Lower lobe of right lung (tissue), 2 donors: ENCODE measurements at places on chromosomes 11 and 22. TPM values are rescaled to one million over a fixed set of nuclear protein-coding genes. Genes with fewer than 3 reads are reported as not detected.

- H3K4me3 ChIP-seq, result no peak overlapping the region
- H3K27me3 ChIP-seq, result no peaks in the 10 kb centered on the region
- H3K4me1 ChIP-seq, result no peaks in the 10 kb centered on the region
- H3K36me3 ChIP-seq, result no peaks in the 10 kb centered on the region
- H3K27ac ChIP-seq, result no peak overlapping the region
Measured at GRCh38 chr11:32259641-32260081, 168.8 kb downstream of the RCN1 start.

GRCh38 chr11:107293677-107294344 lies 163.8 kb downstream of the CWF19L2 start:
- no peaks in the 10 kb centered on the region for H3K4me1 ChIP-seq
- H3K36me3 ChIP-seq, result no peaks in the 10 kb centered on the region
- no peak overlapping the region for H3K4me3 ChIP-seq

GRCh38 chr11:61487342-61488025 lies 21.1 kb upstream of the LRRC10B start:
- H3K36me3 ChIP-seq, result no peaks in the 10 kb centered on the region
- peaks cover under 1% of the 10 kb centered on the region for H3K27me3 ChIP-seq
- no peak overlapping the region for H3K4me3 ChIP-seq
- no peak overlapping the region for H3K27ac ChIP-seq

- no peaks in the 10 kb centered on the region for H3K36me3 ChIP-seq
- DNase-seq, result peak; percentile 83
- H3K4me1 ChIP-seq, result peaks cover 22% of the 10 kb centered on the region
Measured at GRCh38 chr11:9003573-9004182, at the start of gene NRIP3. Gene NRIP3, minus strand, starts transcription at chr11:9004001. Its CDS starts 66 bp downstream, at chr11:9003935.

DNA sequence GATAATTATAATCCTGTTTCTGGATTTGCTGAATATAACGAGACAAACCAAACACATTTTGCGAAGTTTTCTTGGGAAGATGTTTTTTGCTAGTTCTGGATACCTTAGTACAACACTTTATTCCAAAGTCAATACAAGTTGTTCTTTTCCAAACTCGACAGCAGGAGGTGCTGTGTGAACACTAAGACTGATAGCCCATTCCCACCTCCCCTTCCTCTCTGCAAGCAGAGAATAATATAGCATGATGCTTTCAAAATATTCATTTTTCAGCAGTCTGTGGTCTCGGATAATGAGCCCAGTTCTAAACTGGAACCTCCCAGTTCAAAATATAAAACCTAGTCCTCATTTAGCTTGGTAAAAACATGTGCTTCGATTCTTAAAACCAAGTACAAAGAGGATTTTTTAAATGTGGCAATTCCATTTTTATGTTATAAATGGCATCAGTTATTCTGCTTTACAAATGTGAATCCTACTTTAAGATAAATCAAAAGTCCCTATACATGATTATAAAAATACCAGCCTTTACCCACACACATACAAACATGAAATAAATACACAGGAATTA lies 129.1 kb downstream of the DCDC1 start:
- H3K4me3 ChIP-seq, result no peak overlapping the region
- DNase-seq, result no peak
- H3K27me3 ChIP-seq, result no peaks in the 10 kb centered on the region
- no peaks in the 10 kb centered on the region for H3K36me3 ChIP-seq
- no peaks in the 10 kb centered on the region for H3K4me1 ChIP-seq
- no peak overlapping the region for H3K27ac ChIP-seq

- H3K36me3 ChIP-seq, result peaks cover 43% of the 10 kb centered on the region
- no peaks in the 10 kb centered on the region for H3K27me3 ChIP-seq
- no peak for DNase-seq
- peaks cover 3% of the 10 kb centered on the region for H3K4me1 ChIP-seq
- no peak overlapping the region for H3K4me3 ChIP-seq
- no peak overlapping the region for H3K27ac ChIP-seq
Measured at GRCh38 chr11:9726321-9727022, 62.6 kb downstream of the SWAP70 start.

DNA sequence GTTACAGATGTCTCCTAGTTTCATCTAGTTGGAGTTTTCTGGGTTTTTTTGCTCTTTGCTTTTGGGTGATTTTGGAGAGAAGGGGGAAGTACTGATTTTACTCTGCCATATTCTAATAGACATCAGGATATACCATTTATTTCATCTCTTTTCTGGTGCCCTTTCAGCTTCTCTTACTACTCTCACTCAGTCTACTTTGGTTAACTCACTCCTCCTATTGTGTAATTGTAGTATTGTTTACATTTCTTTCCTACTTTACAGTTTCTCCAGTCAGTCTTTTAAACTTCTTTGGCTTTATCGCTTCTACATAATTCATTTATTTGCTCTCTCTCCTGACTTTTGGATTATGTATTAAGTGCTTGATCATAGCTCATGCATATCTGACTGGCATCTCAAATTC lies 6.5 kb downstream of the ANKRD42 start:
- DNase-seq, result no peak
- H3K4me3 ChIP-seq, result no peak overlapping the region
- H3K36me3 ChIP-seq, result peaks cover 20% of the 10 kb centered on the region
- no peak overlapping the region for H3K27ac ChIP-seq
- H3K27me3 ChIP-seq, result no peaks in the 10 kb centered on the region

GRCh38 chr22:26828311-26828710 lies 170.9 kb downstream of the MIAT start:
- no peaks in the 10 kb centered on the region for H3K36me3 ChIP-seq
- no peak for DNase-seq
- no peak overlapping the region for H3K27ac ChIP-seq
- H3K27me3 ChIP-seq, result no peaks in the 10 kb centered on the region
- H3K4me3 ChIP-seq, result no peak overlapping the region
- no peaks in the 10 kb centered on the region for H3K4me1 ChIP-seq

- peak overlapping the region; percentile 99 for H3K27ac ChIP-seq
- H3K27me3 ChIP-seq, result no peaks in the 10 kb centered on the region
- H3K36me3 ChIP-seq, result no peaks in the 10 kb centered on the region
- peaks cover 93% of the 10 kb centered on the region for H3K4me1 ChIP-seq
- no peak for DNase-seq
- H3K4me3 ChIP-seq, result no peak overlapping the region
Measured at GRCh38 chr11:65489706-65490320, 9.0 kb upstream of the MALAT1 start.

GRCh38 chr22:46545086-46545792 lies 7.8 kb upstream of the CELSR1 start:
- no peak overlapping the region for H3K4me3 ChIP-seq
- peaks cover 52% of the 10 kb centered on the region for H3K4me1 ChIP-seq
- no peaks in the 10 kb centered on the region for H3K36me3 ChIP-seq
- peaks cover 5% of the 10 kb centered on the region for H3K27me3 ChIP-seq
- H3K27ac ChIP-seq, result no peak overlapping the region

DNA sequence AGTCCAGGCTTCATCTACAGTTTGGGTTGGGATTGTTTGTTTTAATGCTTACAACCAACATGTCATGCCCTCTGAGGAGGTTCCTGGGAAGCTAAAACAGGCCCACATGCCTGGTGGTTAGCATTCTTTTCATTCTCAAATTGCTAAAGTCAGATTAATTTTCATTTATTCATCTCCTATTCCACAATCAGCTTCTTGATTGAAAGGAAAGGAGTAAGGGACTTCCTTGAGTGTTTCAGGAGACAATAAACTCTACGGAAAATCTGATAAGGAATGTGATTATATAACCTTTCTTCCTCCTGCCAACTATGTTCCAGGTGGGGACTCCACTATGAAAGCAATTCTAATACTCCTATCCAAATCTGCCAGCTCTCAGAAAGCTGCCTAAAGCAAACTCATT lies 30.8 kb downstream of the MRTFA start:
- no peaks in the 10 kb centered on the region for H3K27me3 ChIP-seq
- H3K4me3 ChIP-seq, result no peak overlapping the region
- no peaks in the 10 kb centered on the region for H3K36me3 ChIP-seq
- DNase-seq, result no peak
- peaks cover 37% of the 10 kb centered on the region for H3K4me1 ChIP-seq
- no peak overlapping the region for H3K27ac ChIP-seq

GRCh38 chr11:104322696-104323095 lies 158.7 kb upstream of the PDGFD start:
- no peaks in the 10 kb centered on the region for H3K4me1 ChIP-seq
- H3K27me3 ChIP-seq, result no peaks in the 10 kb centered on the region
- no peak for DNase-seq
- H3K36me3 ChIP-seq, result no peaks in the 10 kb centered on the region
- H3K27ac ChIP-seq, result no peak overlapping the region

GRCh38 chr11:123187665-123188507 lies 7.2 kb downstream of the CLMP start:
- no peak for DNase-seq
- no peak overlapping the region for H3K27ac ChIP-seq
- H3K4me3 ChIP-seq, result no peak overlapping the region
- H3K27me3 ChIP-seq, result peaks cover 17% of the 10 kb centered on the region
- H3K4me1 ChIP-seq, result no peaks in the 10 kb centered on the region

DNA sequence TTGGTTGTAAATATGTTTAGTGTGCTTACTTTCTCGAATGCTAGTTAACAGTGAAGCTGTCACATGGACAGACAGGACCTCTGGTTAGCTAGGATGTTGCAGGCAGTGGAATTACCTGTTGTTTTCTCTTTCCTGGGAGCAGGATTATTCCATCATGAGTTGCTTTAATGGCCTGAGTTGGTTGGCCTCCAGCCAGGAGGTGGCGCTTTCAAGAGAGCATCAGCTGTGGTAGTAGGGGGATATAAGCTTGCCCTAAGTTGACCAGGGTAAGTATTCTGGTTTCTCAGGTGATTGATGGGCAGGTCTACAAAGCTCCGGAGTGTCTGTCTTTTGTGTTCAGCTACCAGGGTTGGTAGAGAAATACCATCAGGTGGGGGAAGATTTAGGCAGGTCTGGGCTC lies 43.5 kb downstream of the NELL1 start:
- no peaks in the 10 kb centered on the region for H3K27me3 ChIP-seq
- H3K36me3 ChIP-seq, result no peaks in the 10 kb centered on the region
- no peaks in the 10 kb centered on the region for H3K4me1 ChIP-seq
- no peak overlapping the region for H3K4me3 ChIP-seq

DNA sequence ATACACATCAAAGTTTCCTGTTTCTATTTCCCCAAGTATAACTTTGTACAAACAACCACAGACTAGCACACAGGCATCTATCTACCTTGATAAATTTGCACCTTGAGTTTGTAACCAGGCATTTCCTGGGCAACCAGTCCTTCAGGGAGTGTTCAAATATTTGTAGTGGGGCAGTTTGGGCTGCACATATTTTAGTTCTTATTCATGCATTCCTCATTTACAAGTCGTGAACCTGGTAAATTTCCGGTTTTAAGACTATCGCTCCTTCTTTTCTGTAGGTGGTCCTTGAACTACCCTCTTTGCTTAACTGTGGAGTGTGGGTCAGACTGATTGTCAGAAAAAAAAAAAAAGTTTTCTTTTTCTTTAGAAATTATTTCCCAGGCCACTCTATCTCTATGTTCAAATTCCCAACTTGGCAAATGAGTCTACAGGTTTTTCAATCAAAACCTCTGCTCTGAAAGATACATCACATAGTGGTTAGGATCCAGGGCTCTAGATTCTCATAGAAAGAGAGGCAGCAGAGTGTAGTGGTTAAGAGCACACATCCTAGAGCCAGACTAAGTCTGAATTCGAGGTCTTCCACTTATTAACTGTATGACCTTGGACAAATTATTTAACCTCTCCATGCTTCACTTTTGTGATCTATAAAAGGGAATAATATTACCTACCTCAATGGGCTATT lies 201.5 kb downstream of the SOX6 start:
- H3K4me1 ChIP-seq, result no peaks in the 10 kb centered on the region
- H3K27me3 ChIP-seq, result no peaks in the 10 kb centered on the region
- no peaks in the 10 kb centered on the region for H3K36me3 ChIP-seq
- no peak for DNase-seq
- no peak overlapping the region for H3K4me3 ChIP-seq
- H3K27ac ChIP-seq, result peak overlapping the region; percentile 37

- H3K4me1 ChIP-seq, result no peaks in the 10 kb centered on the region
- peak; percentile 5 for DNase-seq
- H3K27me3 ChIP-seq, result peaks cover 51% of the 10 kb centered on the region
- H3K4me3 ChIP-seq, result no peak overlapping the region
- no peaks in the 10 kb centered on the region for H3K36me3 ChIP-seq
Measured at GRCh38 chr11:69894648-69895047, 75.4 kb upstream of the FGF3 start.

DNA sequence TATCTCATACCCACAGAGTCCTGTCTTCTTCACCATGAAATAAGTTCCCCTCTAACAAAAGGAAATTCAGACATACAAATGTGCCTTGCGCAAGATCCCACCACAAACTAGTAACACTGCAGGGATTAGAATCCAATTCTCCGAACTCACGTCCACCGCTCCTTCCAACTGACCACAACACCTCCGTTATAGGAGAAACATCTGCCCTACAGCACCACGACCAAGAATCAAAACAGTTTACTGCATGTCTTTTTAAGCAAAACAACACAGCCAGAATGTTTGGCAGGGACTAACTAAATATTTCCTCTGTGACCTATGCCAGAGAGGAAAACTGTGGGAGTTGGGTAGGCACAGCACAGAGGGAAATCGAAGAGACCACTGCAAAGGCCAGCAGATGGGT lies 72.7 kb upstream of the AKIP1 start:
- H3K27me3 ChIP-seq, result no peaks in the 10 kb centered on the region
- peak overlapping the region; percentile 63 for H3K27ac ChIP-seq
- DNase-seq, result no peak
- H3K4me3 ChIP-seq, result no peak overlapping the region
- H3K36me3 ChIP-seq, result no peaks in the 10 kb centered on the region

DNA sequence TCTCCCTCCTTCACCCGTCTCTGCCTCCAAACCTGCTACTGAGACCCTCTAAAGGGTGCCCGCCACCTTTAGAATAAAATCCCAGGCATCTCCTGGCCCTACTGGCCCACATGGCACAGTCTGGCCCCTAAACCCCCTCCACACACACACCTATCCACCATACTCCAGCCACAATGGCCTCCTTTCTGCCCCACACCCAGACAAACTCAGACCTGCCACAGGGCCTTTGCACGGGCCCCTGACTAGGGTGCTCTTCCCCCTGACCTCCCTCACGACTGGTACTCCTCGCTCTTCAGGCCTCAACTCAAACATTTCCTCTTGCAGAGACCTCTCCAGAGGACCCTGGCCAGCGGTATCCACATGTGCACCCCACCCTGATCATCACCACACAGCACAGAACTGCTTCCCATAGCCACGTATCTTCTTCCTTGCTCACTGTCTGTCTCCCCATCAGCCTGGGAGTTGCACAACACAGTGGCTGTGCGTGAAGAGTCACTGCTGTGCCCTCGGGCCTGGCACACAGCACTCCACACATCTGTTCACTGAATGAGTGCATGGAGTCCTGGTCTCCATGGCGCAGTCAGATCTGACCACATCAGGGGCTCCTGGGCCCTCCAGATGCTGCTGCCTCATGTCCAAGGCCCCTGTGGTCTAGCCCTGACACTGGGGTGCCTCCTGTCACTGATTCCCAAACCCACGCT lies 66.2 kb upstream of the TCF20 start:
- peaks cover 20% of the 10 kb centered on the region for H3K27me3 ChIP-seq
- no peaks in the 10 kb centered on the region for H3K4me1 ChIP-seq
- DNase-seq, result no peak
- no peaks in the 10 kb centered on the region for H3K36me3 ChIP-seq
- no peak overlapping the region for H3K27ac ChIP-seq
- no peak overlapping the region for H3K4me3 ChIP-seq

GRCh38 chr22:25564320-25564978 lies at the start of gene GRK3:
Gene GRK3, plus strand, starts transcription at chr22:25564675. Its CDS starts 366 bp downstream, at chr22:25565041.
- peak; percentile 85 for DNase-seq
- H3K27ac ChIP-seq, result peak within 1 kb of the TSS; percentile 80
- no peaks in the 10 kb centered on the region for H3K27me3 ChIP-seq
- H3K4me1 ChIP-seq, result peaks cover 41% of the 10 kb centered on the region

NEFH gene
- total RNA-seq, result 1.0 TPM

NARS2 gene
- 15.6 TPM for total RNA-seq

XKR3 gene
- total RNA-seq, result 0.30 TPM

TMEM121B gene
- total RNA-seq, result 0.97 TPM

AKIP1 gene
- total RNA-seq, result 24.1 TPM

MAP6 gene
- total RNA-seq, result 10.8 TPM

SAA4 gene
- 0.62 TPM for total RNA-seq

DEFB131B gene
- not detected for total RNA-seq

HBG2 gene
- total RNA-seq, result 0.89 TPM

MS4A8 gene
- 33.5 TPM for total RNA-seq

C11orf97 gene
- 2.5 TPM for total RNA-seq
